ENCODE measurements at places on chromosomes 1 and 21.
A peak's percentile ranks its signal among the peaks of the same experiment; 100 is the strongest.

- no peak for DNase-seq
Measured at GRCh38 chr1:109817881-109818270, 54.2 kb upstream of the EPS8L3 start.

- no peak for DNase-seq
Measured at GRCh38 chr1:119805247-119805646, 6.0 kb downstream of the REG4 start.

- DNase-seq, result no peak
Measured at GRCh38 chr21:16308269-16308668, 578.5 kb downstream of the USP25 start.

DNA sequence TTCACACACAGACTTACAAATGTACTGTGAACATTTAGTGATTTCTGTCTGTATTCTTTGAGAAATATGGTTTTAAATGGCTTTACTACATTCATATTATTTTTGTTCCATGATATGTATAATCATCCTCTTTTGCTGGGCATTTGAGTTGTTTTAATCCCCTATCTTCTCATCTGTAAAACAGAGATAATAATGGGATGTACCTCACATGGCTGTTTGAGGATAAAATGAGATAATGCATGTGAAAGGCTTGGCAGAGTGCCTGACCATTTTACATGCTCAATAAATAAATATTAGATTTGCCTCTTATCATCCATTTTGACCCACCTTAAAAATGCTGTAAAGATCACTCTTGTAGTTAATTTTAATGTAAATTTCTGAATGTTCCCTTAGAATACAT lies 197.2 kb downstream of the C1orf94 start:
- no peak for DNase-seq

- DNase-seq, result no peak
Measured at GRCh38 chr1:159071970-159072582, 4.5 kb downstream of the AIM2 start.

DNA sequence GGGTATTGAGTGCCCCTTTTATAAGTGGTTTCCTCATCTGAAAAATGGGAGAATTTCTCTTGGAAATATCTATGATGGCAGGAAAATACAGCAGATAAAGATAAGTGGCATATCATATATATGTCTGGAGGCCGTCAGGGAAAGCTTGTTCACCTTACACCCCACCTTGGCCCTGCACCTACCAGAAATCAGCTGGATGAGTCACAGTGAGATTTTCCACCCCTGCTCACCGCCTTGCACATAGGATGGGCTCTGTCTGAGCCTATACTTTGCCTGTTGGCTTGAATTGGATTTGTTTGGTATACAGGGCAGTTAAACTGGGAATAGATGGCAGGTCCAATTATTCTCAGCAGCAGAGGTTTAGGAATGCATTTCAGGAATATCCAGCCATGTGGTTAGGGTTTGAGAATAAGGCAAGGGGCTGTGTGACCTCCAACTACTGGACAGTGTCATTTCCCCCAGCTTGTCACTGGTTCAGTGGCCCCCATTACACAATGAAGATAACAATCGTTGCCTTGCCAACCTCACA lies at the start of gene SPATA21:
Gene SPATA21, minus strand, starts transcription at position 479 of the 529 bp plus-strand sequence. CDS start 6,053 bp downstream, outside the sequence.
- DNase-seq, result no peak

DNA sequence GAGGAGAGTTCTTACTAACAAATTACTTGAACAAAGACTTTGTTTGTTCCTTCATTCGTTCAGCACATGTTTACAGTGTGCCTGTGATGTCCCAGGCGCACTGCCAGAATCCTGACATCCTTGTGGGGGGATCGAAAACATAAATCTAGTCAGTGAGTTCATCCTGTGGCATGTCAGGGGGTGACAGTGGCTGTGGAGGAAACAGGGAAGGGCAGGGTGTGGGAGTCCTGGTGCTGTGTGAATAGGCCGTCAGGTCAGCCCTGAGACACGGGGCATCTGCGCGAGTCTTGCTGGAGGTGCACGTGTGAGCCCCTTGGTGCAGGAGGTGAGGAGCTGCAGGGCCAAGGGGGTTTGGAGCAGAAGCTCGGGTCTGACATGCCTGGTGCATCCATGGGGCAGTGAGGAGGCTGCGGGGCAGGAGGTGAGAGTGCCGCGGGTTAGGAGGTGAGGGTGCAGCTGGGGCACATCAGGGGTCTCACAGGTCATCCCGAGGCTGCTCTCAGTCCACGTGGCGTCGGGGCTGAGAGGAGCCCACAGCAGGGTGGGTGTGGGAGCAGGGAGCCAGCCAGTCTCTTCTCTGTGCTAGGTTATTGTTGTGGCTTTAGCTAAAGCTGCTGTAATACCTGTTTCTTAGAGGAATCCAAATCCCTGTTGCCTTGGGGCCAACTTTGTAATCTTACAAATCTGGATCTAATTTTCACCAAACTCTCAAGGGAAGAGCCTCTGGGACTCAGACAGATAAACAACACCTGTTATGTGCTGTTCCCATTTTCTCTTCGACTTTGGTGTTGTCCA lies 93.4 kb downstream of the PCBP3 start:
- DNase-seq, result no peak

- DNase-seq, result no peak
Measured at GRCh38 chr1:172277275-172277674, 143.2 kb upstream of the C1orf105 start.

DNA sequence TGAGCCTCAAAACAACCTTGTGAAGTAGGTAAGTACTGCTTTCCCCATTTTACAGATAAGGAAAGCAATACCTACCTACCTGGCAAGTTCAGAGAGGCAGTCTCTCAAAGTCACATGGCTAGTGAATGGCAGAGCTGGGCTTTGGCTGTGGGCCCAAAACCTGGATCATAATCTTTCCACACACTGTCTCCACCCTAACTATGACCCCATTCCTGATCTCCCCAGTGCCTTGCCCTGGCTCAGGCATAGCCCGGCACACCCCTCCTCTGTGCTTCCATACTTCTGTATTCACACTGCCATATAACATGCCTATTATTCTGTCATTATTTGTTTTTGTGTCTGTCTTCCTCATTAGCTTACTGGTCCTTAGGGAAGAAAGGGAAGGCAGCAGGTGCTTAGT lies 15.9 kb downstream of the GNG12 start:
- DNase-seq, result no peak

DNA sequence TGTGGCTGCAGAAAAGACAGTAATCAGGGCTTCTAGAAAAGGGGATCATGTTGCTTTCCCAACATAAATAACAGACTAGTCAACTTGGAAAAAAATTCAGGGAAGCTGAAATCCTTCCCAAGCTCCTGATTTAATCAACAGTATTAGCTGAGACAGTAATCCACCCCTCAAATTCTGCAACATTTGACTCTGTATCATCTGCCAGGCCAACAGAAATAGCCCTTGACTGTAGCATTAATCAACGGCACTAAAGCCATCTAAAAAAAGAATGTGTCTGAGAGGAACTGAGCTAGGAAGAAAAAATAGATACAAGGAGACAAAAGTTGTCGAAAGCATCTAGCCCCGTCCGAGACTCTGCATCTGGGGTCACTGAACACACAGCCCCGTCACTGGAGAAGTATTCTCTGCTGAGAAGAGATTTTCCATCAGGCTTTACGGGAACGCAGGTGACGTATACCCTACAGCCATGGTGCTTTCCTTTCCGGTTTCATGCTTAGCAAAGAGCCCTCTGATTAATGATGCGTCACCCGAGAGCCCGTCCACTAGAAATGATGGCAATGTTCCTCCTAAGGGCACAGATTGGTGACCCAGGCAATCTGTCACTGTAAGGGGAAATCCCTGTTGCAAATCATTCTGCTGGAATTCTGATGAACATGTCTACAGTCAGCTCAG lies 42.1 kb upstream of the TP53BP2 start:
- DNase-seq, result no peak

GRCh38 chr1:101371259-101371658 lies 134.4 kb downstream of the S1PR1 start:
- no peak for DNase-seq

DNA sequence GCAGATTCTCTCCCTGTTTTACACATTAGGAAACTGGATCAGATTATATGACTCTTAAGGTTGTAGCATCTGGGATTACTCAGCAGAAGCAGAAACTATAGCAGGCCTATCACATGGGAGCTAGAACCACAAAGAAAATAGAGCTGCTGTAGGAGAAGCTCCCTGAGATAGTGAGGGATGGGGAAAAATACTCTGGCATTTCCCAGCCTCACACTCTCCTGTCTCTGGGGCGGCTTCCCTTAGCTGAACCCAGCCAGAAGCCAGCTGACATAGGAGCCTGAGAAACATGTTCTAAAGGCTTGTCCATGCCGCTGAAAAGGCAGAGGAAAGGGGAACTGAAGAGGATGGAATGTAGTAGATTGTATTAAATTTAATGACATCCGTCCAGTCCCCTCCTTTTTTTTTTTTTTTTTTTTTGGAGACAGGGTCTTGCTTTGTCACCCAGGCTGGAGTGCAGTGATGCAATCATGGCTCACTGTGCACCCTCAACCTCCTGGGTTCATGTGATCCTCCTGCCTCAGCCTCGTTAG lies 76.8 kb upstream of the DNAJC6 start:
- no peak for DNase-seq

DNA sequence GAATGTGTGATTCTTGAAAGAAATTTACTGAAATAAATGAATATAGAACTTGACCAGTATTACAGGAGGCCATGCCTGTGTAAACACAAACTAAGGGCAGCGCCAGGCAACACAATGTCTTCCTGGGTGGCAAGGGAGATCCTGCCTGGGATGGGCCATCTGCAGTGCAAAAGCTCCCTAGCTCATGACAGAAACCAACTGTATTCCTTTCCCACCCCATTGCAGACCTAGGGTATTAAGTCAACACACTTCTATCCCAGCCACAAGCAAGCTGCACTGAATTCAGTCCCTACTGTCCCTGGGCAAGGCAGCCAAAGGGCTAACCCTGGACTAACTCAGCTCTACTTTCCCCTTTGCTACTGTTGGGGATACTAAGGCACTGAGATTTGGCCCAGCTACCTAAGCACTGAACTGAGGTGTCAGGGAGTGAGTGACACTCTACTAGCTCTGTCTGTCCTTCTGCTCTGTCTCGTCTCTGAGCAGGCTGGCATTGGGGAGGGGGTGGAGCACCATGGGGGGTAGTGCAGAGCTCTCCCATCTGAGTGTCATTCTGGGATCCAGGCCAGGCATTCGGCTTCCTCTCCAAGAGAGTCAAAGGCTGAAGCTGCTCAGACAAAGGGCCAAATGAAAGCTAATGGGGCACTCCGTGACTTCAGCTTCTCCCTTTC lies 2.5 kb downstream of the INKA2 start:
- no peak for DNase-seq

DNA sequence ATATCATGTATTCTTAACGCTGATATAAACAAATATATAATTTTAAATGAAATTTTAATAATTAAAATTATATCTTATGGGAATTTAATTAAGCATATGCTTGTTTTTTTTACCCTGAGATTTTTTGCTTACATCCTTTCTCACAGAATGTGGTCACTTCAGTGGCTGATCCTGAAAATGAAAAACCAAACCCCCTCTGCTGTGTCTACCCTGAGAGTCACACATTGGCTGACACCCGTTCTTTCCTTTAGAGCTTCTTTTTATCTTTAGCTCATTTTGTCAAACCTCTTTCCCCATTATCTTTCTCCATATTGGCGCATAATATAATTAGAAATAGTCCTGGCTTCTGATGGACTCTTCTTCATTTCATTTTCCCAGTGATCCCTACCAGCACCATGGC lies 10.8 kb upstream of the CACYBP start:
- DNase-seq, result no peak

- no peak for DNase-seq
Measured at GRCh38 chr1:11531943-11532342, 53.0 kb downstream of the DISP3 start.

GRCh38 chr1:15937706-15938168 lies 38.2 kb downstream of the ZBTB17 start:
- DNase-seq, result peak; percentile 62

GRCh38 chr1:101567582-101568189 lies 330.9 kb downstream of the S1PR1 start:
- DNase-seq, result no peak

- DNase-seq, result no peak
Measured at GRCh38 chr1:164726235-164726634, 167.3 kb downstream of the PBX1 start.

- DNase-seq, result no peak
Measured at GRCh38 chr1:243708210-243708609, 141.8 kb downstream of the AKT3 start.

DNA sequence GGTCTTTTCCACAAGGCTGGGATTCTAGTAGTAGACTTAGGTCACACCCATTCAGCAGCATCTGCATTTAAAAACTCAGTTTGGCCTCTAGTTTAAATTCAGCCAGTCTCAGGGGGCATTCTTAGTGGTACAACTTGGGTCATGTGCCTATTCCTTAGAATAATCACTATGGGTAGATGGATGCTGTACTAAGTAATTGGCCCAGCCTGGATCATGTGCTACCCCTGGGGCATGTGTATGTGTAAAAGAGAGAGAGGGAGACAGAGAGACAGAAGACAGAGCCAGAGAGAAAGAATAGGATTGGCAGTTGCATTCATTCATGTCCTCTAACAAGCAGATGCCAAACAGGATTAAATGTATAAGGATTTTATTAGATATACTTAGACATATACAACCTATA lies 13.6 kb upstream of the SYT14 start:
- no peak for DNase-seq

Data from sigmoid colon (tissue), 7 donors.